ENCODE measurements at places on chromosomes 11 and 22.

DNA sequence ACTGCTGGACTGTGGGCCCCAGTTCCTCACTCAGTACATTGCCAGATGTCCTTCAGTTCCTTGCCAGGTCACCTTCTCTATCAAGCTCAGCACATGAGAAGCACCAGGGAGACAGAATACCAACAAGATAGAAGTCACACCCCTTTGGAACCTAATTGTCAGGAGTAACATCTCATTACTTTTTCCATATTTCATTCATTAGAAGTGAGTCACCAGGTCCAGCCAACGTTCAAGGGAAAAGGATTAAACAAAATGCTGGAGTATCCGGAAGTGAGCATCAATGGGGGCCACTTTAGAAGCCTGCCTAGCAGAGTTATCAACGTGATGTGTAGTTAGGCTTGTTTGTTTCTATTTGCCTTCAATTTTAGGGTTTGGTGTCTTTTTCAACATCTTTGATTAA is 569.3 kb downstream of the MIAT start:
- no peak for DNase-seq

DNA sequence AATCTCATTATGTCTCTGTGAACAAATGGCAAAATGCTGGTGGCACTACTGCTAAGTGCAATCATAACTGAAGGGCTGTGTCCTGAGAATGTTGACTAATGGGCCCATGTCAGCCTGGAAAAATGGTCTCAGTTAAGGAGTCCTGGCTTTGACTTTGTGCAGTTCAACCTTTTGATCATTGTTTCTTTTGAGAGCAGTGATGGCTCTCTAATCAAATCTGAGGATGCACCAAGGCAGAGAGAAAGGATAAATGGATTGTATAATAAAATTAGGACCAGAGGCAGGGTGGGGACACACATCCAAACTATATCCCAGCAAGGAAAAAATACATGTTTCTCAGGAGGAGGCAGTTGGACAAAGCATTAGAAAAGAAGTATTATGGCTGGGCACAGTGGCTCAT is 59.6 kb upstream of the SYN3 start:
- no peak for DNase-seq

DNA sequence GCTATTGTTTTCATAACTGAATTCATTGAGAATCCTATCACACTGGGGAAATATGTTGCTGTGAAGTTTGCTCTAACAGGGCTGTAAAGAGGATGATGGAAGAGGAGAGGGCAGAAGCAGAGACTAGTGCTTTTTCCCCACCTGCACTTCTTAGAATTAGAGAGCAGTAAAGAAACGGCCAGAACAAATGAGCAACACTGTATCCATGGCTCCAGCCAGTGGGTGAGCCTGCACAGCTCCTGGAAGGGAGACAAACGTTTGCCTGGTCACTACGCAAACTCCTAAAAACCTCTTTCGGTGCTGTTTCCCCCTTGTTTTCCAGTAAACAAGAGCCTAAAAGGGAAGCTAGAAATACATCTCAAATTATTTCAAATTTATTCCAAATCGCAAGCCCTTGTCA is 22.2 kb upstream of the OR10D3 start:
- DNase-seq = no peak

GRCh38 chr11:47524291-47524874 is 28.5 kb downstream of the CELF1 start:
- no peak for DNase-seq

- DNase-seq = no peak
Observed at GRCh38 chr22:35634943-35635540, 13.2 kb upstream of the APOL6 start.

GRCh38 chr11:111299101-111300026 is 1.0 kb downstream of the POU2AF3 start:
- DNase-seq = peak; percentile 19

GRCh38 chr11:119157063-119157462 is 8.2 kb downstream of the ABCG4 start:
- no peak for DNase-seq

GRCh38 chr11:36540998-36541397 is 26.8 kb upstream of the RAG1 start:
- peak; percentile 70 for DNase-seq

- DNase-seq = peak; percentile 83
Observed at GRCh38 chr22:22446517-22446916, 62.0 kb downstream of the ZNF280B start.

DNA sequence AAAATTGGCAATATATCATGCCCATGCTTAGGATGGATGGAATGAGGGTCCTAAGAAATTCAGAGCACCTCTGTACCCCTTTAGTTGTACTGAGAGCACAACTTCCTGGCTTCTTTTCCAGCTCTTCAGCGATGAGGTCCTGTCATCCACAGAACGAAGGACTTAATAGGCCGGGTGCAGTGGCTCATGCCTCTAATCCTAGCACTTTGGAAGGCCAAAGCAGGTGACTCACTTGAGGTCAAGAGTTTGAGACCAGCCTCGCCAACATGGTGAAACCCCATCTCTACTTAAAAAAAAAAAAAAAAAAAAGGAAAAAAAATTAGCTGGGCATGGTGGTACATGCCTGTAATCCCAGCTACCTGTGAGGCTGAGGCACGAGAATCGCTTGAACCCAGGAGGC is 125.3 kb upstream of the BMAL1 start:
- DNase-seq = no peak

GRCh38 chr11:125074511-125075241 is 11.6 kb downstream of the SLC37A2 start:
- DNase-seq = no peak

DNA sequence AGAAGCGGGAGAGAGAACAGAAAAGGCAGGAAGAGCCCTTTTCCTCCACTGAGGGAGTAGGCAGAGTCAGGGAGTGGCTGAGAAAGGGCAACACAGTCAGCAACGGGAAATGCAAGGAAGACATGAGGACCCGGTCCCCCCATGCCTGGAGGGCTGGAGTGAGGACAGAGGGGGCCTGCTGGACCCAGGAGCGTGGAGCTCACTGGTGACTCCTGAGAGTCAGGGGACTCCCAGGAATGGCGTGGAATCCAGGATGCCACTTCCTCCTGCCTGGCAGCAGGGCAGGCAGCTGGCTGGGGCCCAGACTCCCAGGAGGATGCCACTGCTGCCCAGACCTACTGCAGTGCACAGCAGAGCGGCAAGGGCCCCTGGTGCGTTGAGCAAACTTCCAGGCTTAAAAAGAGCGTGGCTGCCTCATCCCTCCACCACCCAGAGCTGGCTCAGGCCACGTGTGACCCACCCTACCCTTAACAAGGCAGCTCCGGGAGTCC is 11.3 kb downstream of the C11orf21 start:
- no peak for DNase-seq

GRCh38 chr22:38981005-38981991 is 849 bp upstream of the APOBEC3B start:
- no peak for DNase-seq

DNA sequence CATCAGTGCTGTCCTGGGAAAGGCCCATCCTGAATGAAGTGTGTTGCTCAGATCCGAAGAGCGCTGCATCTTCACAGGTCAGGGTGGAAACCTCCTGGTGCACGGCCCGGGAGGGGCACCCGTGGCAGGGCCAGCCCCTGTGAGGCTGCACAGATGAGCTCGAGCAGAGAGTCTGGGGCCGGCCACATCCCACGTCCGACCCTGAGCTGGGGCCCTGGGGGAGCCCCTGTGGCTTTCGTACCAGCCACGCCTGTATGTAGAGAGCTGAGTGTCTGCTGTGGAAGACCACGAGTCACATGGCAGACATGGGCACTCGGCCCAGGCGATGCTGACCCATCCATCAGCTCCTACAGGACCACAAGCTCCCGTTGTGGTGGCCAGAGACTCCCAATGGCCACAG is 24.9 kb upstream of the SEPTIN5 start:
- no peak for DNase-seq

GRCh38 chr22:46798041-46798365 is 35.6 kb downstream of the TBC1D22A start:
- no peak for DNase-seq

DNA sequence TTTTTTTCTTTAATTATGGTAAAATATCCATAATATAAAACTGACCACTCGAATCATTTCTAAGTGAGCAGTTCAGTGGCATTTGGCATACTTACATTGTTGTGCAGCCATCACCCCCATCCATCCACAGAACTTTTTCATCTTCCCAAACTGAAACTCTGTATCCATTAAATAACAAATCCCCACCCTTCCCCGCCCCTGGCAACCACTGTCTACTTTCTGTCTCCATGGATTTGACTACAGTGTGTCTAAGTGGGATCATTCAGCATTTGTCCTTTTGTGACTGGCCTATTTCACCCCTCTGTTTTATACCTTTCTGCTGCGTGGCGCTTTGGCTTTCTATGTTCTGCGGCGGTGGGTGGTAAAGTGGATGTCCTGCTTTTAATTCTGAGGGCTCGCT is 49.1 kb downstream of the RTN4R start:
- DNase-seq = no peak

DNA sequence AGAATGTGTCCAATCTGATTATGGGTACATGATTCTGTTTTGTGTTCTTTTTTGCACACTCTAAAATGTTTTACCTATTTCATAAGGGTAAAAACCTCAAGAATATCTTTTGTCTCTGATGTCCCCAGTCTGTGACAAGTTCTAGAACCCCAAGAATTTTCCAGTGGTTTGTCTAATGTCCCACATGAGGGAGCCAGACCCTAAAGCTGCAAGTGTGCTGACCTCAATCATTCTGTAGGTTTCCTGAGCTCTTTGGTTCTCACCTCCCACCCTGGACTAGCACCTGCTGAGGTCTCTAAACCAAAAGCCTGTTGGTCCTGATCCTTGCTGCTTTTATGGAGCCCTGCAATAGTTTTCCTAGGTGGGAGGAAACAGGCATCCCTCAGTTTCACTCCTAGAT is 149.8 kb upstream of the MPPED2 start:
- no peak for DNase-seq

DNA sequence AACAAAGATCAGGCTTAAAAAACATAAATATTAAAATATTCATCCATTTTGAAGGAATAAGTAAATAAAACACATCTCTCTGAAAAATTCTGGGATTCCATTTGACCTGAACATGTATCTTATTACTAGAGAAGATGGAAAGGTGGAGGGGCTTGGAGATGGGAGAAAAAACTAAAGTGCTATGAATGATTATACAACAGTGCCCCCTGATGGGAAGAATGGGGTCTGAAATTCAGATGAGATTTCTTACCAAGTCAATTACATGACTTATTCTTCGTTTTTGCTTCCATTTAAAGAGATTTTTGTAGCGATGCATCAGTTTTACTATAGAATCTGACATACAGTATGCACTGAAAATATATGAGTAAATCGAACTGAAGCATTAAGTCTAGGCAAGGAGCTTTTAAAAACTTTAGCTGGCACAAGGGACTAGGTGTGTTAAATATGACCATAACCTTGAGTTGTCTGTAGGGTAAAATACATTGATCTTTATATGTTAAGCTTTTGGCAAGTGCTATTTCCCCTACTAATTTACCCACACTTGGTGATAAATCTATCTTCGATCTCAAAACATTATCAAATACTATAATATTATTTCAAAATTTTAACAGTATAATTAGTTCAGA is 718.8 kb downstream of the CNTN5 start:
- DNase-seq = peak; percentile 7

GRCh38 chr11:22474616-22475015 is 136.4 kb downstream of the SLC17A6 start:
- DNase-seq = no peak

GRCh38 chr11:96227244-96227643 is 115.8 kb downstream of the MAML2 start:
- DNase-seq = no peak

- DNase-seq = no peak
Observed at GRCh38 chr11:92489826-92490399, 265.3 kb downstream of the FAT3 start.

- no peak for DNase-seq
Observed at GRCh38 chr11:120331301-120331996, 4.8 kb upstream of the ARHGEF12 start.

DNA sequence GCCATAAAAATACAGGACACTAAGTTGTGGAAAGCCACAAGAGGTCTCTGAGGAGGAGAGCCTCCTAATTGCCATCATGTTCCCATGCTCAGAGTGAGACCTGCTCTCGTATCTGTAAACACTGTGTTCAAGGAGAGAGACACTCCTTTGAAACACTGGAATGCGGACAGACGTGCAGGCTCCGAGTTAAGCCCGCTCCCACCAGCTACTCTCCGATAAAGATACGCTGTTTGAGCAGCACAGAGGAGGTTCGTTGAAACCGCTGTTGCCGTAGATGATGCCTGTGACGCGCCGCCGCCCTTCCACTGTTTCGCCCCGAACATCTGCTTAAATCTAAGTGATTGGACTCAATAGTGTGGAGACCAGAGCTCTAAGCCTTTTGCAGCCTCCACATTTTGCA is 25.1 kb downstream of the NUP50 start:
- DNase-seq = no peak

GRCh38 chr22:17205432-17205831 is 13.8 kb downstream of the ADA2 start:
- DNase-seq = no peak

DNA sequence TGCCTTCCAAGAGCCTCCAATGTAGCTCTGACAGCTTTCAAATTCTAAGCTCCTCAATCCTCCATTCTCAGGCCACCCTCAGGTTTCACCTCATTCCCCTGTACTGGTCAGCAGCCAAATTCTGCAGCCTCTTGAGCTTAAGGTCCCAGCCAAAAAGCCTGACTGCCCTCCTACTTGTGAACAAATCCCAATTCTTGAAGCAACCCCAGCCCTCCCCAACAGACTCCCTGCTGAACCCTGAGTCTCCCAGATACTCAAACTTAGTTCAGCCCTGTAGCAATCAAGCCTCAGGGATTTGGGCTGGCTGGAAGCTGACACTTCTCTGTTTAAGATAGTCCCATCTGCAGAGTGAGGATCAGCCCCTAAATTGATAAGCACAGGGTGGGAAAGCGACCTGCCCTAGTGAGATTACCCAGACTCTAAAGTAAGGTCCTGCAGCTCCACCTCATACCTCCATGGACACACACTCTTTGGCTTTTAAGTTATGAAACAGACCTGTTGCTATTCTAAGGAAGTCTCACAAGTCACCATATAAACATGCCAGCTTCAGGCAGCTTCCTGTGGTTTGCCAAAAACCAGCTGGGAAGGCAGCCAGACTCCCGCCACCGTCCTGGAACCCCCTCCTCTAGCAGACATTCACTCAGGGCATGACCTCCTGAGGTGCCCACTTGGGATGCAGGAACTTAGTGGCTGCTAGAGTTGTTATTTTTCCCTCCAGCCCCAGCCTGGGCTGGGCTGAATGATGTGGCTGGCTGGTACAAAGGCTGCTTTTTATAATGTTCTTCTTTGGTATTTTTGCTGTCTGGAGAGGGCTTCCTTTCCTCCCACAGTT is 82.5 kb upstream of the PICALM start:
- no peak for DNase-seq

- DNase-seq = peak; percentile 78
Observed at GRCh38 chr11:119356349-119357031, 10.0 kb upstream of the MFRP start.

GRCh38 chr11:88594274-88594950 is 256.9 kb upstream of the CTSC start:
- DNase-seq = no peak

Measured in suppressor macrophage treated with lipopolysaccharide for 4 hours (primary cell).